Brain pericyte (primary cell): ENCODE measurements at places on chromosomes 6 and 20.

DNA sequence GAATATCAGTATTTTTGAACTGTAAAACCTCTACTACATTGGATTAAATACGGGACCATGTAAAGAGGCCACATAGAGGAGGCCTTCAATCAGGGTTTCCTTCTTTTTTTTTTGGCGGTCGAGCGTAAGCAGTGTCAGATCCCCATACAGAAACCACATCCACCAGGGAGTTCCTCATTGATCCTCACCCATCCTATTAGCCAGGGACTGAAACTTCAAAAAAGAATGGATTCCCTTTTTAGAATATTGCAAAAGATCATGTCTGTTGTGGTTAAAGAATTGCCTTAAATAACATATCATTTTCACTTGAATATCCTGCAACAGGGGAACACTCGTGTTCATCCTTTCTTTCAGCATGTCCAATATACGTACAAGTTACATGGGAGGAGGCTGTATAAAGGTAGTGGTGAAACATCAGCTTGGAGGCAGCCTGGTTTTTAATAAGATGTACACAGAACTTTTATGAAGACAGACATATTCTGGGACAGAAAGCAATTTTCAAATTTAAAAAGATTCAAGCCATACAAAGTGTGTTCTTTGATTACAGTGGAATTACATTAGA is 96.1 kb downstream of the PPP1R14C start:
- no peak for DNase-seq

DNA sequence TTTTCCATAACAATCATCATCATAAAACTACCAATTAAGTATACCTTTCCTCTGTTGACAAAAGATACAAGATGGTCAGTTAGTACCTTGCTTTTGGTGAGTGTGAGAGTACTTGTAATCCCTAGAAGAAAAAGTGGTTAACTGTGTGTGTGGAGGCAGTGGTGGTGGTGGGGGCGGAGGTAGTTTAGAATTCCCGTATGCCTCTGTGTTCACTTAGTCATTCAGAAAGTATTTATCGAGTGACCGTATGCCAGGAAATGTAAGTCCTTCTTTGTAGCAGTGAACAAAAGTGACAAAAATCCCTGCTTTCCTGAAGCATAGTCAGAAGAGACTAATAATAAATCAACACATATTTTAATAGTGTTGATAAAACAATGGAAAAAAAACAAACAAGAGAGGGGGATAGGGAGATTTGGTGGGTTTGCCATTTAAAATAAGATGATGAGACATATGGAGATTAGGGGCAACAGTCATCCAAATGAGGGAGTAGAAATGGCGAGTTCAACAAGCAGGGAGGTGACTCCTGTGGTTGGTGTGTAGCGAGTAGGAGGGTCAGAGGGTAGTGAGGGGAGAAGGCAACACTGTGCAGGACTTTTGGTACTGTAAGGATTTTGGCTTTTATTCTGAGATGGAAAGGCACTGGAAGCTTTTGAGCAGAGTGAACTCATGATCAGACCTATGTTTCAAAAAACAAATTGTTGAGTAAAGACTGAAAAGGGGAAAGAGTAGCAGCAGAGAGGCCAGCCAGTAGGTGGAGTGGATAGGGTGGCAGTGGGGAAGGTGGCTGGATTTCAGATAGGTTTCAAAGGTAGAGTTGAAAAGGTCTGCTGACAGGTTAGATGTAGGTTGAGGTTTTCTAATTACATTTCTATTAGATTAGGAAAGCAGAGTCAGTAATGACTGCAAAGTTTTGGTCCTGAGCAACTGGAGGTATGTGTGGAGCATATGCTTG is 40.3 kb upstream of the SIM1 start:
- peak; percentile 10 for DNase-seq

DNA sequence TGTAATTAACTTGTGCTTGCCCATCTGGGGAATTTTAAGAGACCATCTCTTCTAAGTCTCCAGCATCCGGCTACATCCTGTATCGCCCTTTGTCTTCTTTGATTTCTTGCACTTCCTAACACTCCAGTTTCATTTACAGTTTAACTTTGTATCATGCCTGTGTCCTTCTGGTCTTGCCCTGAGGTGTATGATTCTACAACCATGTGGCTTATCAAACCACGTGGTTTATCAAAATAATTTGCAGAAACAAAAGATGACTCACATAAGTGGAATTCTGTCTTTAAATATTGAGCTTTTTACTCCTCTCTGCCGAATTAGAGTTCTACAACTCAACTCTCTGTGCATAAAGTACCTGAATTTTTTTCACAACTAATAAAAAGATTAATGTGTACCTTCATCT is 580.7 kb downstream of the KIF16B start:
- no peak for DNase-seq

GRCh38 chr6:89392823-89393222 is 19.2 kb downstream of the RRAGD start:
- no peak for DNase-seq

GRCh38 chr20:658731-659291 is 5.8 kb upstream of the SRXN1 start:
- DNase-seq = no peak

- DNase-seq = no peak
Observed at GRCh38 chr20:21503345-21503744, 10.5 kb downstream of the NKX2-2 start.

GRCh38 chr20:34525342-34525708 is 9.1 kb downstream of the DYNLRB1 start:
- DNase-seq = no peak

GRCh38 chr6:71720705-71721104 is 165.6 kb upstream of the RIMS1 start:
- no peak for DNase-seq

DNA sequence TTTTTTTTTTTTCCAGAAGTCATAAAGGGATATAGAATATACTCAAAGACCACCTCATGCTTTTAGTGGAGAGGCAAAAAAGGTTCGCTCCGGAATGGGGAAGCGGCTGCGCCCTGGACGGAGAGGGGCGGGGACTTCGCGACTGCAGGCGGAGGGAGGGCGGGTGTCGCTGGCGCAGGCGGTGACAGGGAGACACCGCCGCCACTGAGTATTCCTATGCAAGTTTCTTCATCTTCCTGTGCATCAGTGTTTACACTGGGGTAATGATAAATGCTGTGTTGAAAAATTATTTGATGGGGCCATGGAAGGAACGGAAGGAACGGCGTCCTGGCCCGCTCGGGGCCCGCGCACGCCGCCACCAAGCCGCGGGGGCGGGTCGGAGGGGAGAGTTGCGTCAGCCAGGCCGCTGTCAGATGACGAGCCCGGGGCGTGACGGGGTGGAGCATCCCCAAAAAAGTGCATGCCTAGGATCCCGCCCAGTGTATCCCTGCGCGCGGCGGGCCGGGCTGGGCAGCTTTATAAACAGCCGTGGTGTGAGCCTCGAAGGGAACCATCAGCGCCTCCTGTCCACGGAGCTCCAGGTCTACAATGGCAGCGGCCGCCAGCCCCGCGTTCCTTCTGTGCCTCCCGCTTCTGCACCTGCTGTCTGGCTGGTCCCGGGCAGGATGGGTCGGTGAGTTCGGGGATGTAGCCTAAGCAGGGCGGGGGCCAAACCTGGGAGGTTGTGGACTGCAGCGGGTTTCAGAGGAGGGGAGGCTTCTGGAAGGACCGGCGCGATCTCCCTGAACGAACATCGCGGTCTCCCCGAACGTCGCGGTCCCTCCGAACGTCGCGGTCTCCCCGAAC is at the start of gene ULBP1:
ULBP1 (plus strand) TSS at position 482 of the 846 bp plus-strand sequence; CDS start at position 589, 107 bp downstream.
- no peak for DNase-seq

DNA sequence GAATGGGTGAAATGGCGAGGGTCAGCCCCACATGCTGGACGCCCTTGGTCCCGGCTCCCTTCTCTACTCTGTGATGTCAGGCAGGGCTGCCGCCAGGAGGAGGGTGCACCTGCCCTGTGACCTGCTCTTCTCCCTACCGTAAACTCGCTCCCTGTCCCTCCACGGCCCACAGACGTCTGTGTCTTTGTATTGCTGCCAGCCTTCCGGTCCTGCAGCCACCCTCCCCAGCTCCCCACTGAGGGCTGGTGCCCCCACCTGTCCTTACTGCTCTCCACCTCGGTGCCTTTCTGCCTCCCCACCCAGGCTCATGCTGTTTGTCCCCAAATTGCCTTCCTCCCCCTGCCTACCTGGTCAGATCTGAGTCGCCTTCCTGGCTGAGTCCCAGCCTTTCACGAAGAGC is 4.1 kb upstream of the CCR6 start:
- no peak for DNase-seq

GRCh38 chr6:16822975-16823717 is 61.9 kb upstream of the ATXN1 start:
- no peak for DNase-seq

DNA sequence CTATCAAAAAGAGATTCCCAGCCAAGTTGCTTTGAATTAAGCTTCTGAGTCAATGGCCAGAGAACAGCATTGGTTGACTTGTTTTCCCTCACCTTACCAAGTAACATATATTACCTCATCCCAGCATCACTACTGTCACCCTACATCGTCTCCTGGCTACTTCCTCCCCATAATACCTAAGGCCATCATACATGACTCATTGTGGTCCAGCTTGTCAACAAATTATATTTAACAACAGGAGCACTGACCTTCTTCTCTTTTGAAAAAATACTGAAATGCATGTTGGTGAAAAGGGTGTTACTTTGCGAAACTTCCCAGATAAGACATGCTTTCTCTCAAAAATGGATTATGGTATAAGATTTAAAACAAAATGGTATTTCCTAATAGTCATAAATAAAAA is 106.9 kb downstream of the TBX18 start:
- no peak for DNase-seq

DNA sequence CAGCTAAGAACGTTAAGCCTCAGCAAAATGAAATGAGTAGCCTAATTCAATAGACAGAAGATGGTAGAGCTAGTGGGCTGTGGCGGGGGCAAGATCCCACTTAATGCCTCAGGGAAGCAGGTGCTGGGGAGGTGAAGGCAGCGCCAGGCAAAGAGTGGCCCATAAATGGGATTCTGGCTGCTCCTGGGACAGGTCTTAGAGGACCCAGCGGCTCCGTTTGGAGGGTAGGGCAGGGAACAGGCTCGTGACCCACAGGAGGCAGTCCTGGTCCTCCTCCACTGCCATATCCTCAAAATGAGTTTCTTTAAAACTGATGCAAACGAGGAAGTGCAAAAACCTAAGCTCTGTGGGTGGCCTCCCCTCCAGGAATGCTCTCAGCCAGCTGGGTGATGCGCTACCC is 32.7 kb downstream of the SAYSD1 start:
- no peak for DNase-seq

GRCh38 chr20:18989736-18990474 is 176.3 kb downstream of the SCP2D1 start:
- no peak for DNase-seq

DNA sequence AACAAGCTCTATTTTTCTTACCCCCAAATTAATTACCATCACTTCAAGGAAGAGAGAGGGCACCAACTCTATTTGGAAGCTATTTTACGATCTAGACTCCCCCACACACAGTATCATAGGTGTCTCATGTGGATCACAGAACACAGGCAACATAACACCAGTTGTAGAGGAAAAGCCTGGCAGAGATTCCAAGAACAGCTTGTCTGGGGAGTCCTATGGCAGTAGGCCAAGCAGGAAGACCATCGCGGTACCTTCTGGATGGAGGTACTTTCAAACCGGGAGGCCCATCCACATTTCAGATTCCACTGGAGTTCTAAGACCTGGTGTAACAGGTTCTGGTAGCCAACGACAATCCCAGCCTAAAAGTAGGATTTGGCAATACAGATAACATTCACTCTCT is 37.6 kb upstream of the SPDEF start:
- no peak for DNase-seq

GRCh38 chr6:133062077-133062476 is 179.1 kb upstream of the EYA4 start:
- DNase-seq = no peak

GRCh38 chr6:101462576-101462975 is 69.1 kb downstream of the GRIK2 start:
- no peak for DNase-seq

DNA sequence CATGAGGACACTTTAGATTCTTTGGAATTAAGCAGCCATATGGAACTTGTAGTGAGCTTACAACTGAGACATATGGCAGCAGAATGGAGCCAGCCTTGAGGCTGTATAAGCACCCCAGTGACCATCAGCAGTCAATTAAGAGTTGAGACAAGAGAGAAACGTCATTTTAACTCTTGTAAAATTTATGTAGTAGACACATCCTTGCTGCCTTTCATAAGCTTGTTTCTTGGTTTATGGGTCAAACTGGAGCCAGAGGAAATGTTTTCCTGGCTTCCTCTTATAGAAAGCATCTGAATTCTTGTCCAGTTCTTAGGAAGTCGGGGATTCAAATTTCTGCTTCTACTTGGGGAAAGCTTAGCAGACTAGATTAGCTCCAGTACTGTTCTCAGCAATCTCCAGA is 745.1 kb upstream of the MARCKS start:
- DNase-seq = no peak

DNA sequence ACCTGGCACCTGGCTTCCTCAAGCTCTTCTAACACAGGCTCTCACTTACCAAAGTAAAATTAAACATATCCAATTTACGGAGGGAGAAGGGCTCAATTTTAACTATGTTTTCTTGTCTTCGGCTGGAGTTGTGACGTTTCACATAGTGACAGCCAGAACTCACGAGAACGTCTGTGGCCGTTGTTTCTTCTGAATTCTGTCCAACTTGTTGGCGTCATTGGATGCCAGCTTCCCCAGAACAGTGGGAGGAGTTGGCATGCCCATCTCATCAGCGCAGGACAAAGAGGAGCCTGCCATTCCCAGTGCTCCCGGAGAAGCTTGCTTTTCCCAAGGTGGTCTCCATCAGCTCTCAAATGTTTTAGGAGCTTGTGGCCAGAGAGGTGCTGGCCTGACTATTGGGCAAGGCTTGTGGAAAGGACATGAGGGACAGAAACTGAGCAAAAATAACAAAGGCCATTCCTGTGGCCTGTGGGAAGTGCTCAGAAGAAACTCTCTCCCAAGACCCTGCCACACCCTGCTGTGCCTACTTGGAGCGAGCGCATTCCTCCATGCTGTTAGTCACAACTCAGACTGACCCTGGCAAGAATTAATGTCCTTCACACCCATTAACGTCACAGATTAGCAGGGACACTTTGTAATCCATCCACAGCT is 265.4 kb upstream of the CDH4 start:
- no peak for DNase-seq

- no peak for DNase-seq
Observed at GRCh38 chr20:53881362-53881761, 189.0 kb downstream of the BCAS1 start.

DNA sequence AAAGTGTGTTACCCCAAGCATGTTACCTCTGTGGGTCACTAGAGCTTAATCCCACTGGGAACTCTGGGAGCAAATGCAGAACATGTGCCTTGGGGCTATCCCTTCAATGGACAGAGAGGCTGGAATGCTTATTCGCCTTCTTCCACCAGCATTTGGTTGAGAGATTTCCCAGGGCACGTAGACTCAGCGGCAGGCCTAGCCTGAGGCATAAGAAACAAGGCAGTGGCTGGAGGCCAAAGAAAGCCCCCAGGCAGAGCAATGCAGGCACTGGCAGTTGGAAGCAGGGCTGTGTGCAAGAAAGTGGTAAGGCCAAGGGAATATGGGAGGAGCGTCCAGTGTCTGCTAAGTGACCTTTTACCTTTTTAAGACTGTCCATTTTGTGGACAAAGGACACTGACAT is 114.0 kb upstream of the FLRT3 start:
- DNase-seq = no peak

GRCh38 chr20:49380337-49380780 is 102.1 kb downstream of the KCNB1 start:
- no peak for DNase-seq
